ENCODE measurements at places on chromosomes 5 and 9.

DNA sequence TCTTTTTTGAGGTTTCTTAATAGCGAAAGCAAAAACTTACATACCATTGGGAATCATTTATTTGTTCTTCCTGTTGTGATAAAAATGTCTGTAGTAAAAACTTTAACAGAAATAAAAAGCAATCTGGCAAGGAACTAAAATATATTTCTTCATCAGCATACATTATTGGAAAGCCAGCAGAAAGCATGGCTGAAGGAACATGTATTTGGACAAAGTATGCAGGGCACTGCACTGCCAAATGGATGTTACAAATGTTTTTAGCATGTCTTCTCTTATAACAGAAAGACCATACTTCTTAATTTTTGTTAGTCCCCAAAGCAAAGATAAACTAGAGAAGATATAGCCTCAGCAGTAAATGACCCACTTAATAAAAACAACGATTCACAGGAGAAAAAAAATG is 80.5 kb downstream of the SMIM15 start:
- DNase-seq, result no peak

GRCh38 chr5:147737921-147738320 is 44.6 kb downstream of the JAKMIP2 start:
- DNase-seq, result no peak

DNA sequence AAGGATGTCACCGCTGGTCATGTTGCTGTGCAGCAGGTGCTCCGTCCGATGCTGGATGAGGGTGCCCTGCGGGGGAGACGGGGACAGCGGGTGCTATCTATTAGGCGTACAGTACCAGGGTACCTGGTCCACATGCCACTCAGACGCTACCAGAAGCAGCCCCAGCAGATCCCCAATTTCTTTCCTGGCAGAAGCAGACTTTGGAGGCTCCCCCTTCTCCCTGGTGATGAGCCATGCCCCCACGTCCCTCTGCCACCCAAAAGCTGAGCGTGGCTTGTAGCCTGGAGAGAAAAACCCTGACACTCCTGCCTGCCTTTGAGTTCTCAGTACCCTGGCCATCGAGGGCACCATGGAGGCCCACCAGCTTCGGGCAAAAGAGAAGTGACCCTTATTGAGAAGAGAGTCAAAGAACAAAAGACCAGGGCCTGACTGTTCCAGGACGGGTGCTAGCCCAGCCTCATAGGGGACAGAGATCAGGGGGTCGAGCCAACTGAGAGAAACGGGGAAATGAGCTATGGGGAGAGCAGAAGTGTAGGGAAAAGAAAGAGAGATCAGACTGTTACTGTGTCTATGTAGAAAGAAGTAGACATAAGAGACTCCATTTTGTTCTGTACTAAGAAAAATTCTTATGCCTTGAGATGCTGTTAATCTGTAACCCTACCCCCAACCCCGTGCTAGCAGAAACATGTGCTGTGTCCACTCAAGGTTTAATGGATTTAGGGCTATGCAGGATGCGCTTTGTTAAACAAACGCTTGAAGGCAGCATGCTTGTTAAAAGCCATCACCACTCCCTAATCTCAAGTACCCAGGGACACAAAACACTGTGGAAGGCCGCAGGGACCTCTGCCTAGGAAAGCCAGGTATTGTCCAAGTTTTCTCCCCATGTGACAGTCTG is 62.0 kb upstream of the ZNF354B start:
- DNase-seq, result no peak

- no peak for DNase-seq
Measured at GRCh38 chr9:106927916-106928315, 65.0 kb downstream of the ZNF462 start.
